ENCODE measurements at places on chromosomes 12 and 14.
A peak's percentile ranks its signal among the peaks of the same experiment; 100 is the strongest.

DNA sequence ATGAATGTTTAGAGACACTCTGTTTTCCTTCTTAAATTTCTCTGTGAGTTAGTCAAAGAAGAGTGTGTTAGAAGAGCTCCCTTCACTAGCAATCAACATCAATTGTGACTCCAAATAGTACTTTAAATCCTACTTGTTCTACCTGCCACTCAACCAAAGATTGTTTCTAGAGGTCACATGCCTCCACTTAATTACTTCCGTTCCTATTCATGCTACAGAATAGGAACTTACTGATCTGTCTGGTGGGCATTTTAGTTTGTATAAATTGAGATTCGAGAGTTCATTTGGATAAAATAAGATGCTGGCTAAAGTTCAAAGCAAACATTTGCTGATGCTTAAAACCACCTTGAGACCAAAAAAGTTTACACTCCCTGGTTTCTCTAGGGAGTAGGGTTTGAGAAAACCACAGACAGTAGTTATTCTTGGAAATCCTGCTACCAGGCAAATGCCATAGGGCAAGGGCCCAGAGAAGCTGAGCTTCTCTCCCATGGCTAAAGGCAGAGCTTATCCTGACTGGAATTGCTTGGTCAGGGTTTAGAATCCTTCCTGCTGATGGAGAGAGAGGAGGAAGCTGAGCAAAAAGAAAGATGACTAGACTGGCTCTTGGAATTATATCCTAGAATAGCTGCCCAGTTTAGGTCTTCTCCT lies 389.6 kb upstream of the ATP2B1 start:
- no peak for DNase-seq

DNA sequence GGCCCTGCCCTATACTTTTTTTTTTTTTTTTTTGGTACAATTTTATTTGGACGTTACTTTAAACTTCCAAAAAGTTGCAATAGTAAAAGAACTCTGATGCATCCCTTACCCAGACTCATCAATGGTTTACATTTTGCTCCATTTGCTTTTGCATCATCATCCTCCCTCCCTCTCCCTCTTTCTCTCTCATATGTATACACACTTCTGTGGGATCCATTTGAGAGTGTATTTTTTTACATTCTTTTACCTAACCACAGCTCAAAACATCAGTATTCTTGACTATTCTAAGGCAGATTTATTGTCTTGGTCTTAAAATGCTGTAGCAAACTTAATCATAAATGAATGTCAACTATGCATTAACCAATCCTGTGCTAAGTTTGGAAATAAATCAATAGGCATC lies 111.6 kb downstream of the PRICKLE1 start:
- DNase-seq: no peak

DNA sequence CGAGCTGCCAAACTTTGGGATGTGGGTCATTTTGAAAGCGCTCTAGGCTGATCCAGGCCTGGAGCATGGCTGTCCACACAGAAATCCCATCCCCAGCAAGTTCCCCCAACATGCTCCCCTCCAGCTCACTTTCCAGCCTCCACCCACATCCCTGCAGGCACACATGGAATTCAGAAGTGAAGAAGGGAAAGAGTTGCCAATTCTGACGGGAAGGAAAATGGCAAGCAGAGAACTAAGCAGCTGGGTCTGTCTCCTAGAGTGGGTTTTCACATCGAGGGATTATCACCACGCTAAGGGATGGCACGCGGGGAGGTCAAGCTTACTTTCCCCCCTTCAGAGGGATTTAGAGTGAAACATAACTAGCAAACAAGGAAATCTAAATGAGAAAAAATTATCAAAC lies 142.3 kb downstream of the RIMBP2 start:
- no peak for DNase-seq

GRCh38 chr14:23079716-23080115 lies 15.2 kb downstream of the ACIN1 start:
- DNase-seq: no peak

DNA sequence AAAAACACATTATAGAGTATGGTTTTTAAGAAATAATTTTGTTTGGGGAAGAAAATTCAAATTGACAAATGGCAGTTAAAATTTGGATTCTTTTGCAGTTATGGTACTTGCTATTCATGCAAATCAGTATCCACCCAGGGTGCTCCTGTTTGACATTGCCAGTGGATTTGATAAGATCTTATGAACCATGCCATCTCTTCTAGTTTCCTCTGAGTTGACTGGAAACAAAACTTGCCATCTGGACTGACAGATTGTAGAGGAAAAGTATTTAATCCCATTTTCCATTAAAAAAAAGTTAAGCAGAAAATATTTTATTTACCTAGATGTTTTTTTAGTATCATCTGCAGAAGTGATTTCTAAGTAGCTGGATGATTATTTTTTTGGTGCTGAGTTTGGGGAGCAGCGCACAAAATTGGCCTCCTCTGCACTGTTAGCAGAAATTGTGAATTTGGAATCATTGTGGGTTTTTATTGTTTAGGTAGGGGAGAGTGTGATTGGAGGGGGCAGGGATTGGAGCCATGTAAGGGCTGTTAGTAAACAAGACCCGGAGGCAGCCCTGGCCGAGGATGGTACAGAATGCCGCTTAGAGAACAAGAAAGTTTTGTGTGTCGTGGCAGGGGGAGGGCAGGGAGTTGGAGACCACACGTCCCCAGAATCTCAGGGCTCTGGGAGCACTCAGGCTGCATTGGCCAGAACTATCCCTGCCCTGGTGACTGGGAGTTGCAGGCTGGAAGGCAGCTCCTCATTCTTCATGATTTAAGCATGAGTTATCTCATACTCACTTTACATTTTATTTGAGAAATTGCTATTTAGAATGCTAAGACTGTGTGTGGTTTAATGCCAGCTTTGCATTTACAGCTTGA lies 56.6 kb downstream of the WDR20 start:
- DNase-seq: no peak

- no peak for DNase-seq
These were observed 44.6 kb downstream of the CCDC85C start for GRCh38 chr14:99559286-99559990.

DNA sequence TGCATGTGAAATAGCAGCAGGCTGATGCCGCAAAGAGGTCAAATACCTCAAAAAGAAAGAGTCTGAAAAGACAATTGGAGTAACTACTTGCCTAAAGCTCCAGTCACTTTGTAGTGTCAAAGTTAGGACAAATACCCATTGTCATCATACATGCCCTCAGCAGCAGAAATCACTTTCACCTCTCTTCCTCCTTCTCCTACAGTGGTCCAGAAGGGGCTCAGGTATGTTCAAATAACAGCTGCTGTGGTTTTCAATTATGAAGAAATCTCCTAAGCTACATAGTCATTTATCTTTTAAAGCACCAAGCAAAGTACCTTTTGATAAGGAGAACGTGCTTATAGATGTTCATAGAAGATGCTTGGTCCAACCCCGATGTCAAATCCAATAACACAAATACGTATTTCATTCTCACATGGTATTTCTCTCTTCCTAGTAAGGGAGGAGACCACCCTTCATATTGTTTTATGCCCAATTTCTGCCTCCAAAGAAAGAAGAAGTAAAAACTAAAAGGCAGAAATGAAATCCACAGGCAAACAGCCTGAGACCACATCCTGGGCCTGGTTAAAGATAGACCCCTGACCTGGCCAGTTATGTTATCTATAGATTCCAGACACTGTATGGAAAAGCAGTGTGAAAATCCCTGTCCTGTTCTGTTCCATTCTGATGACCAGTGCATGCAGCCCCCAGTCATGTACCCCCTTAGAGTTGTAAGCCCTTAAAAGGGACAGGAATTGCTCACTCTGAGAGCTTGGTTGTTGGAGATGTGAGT lies 23.7 kb downstream of the GYS2 start:
- DNase-seq: no peak

DNA sequence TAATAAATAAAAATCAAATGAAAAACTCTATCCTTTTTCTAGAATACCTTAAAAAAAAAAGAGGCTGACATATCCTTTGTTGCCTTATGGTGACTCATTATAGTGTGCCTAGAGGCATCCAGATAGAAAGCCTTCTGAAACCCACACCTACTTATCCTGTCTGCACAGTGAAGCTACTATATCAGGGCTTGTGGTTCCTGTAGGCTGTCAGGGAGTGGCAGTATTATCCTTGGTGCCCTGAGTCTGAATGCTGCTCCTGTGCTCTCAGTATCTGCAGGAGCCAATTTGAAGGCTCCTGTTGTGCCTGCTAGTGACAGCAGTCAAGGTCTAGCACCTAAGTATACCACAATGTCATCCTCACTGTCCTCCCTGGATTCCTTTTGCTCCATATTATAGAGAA lies 168.4 kb upstream of the AVPR1A start:
- DNase-seq: no peak

- no peak for DNase-seq
These were observed 3.8 kb downstream of the SOAT2 start for GRCh38 chr12:53107122-53107521.

GRCh38 chr12:130761537-130762318 lies 45.6 kb upstream of the RIMBP2 start:
- no peak for DNase-seq

DNA sequence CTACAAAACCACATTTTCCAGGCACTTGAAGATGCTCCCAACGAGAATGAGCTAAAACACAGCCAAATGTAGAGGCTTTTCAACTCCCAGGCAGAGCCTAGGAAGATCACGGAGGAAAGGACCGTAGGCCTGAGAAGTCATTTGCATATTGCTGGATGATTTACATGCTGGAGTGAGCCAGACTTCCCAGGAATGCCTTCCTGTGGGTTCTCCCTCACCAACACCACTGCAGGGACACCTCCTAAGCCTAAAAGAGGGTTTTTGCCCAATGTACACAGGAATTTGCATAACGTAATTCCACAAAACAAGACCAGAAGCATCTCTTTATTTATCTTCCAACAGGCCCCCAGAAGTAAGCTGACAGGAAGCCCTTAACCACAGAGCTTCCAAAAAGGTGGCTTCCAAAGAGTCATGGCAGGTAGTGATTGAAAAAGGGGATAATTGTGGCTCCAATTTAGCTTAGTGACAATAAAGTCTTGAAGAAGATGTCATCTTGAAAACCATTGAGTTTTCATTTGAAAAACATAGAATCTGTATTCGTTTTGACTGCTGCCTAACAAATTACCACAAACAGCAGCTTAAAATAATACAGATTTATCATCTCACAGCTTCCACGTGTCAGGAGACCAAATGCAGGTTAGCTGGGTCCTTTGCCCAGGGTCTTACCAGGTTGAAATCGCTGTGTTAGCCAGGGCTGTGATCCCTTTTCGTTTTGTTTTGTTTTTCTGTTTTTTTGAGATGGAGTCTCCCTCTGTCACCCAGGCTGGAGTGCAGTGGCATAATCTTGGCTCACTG lies 116.2 kb downstream of the EGLN3 start:
- no peak for DNase-seq

DNA sequence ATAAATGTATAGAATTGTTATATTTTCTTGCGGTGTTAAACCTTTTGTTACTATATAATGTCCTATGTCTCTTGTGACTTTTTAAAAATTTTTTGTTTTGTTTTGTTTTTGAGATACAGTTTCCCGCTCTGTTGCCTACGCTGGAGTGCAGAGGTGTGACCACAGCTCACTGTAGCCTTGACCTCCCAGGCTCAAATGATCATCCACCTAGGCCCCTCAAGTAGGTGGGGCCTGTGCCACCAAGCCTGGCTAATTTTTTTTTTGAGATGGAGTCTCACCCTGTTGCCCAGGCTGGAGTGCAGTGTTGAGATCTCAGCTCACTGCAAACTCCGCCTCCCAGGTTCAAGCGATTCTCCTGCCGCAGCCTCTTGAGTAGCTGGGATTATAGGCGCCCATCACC lies 26.5 kb upstream of the RCOR1 start:
- no peak for DNase-seq

- no peak for DNase-seq
These were observed 325.4 kb upstream of the SEL1L start for GRCh38 chr14:81859046-81859445.

- no peak for DNase-seq
These were observed 12.4 kb downstream of the ERG28 start for GRCh38 chr14:75648066-75648838.

- DNase-seq: no peak
These were observed 157.2 kb upstream of the SYT10 start for GRCh38 chr12:33596814-33597213.

GRCh38 chr14:100902295-100903133 lies 1.0 kb downstream of the RTL1 start:
- no peak for DNase-seq

DNA sequence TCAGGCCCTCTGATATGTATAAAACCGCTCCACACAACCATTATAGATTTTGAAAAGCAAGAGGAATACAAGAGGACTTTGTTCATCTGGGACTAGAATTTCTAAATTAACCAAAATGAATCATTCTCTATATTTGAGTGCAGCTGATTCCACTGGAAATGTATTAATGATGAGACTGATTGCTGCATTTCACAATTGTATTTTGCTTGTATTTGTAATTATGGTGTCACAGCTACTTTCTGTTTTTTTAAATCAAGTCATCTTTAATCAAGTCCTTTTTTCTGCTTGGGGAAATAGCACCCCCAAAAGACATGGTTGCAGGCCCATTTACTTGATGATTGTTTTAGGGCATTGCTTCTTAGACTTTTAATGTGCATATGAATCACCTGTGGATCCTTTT lies 162.4 kb downstream of the KICS2 start:
- DNase-seq: no peak

DNA sequence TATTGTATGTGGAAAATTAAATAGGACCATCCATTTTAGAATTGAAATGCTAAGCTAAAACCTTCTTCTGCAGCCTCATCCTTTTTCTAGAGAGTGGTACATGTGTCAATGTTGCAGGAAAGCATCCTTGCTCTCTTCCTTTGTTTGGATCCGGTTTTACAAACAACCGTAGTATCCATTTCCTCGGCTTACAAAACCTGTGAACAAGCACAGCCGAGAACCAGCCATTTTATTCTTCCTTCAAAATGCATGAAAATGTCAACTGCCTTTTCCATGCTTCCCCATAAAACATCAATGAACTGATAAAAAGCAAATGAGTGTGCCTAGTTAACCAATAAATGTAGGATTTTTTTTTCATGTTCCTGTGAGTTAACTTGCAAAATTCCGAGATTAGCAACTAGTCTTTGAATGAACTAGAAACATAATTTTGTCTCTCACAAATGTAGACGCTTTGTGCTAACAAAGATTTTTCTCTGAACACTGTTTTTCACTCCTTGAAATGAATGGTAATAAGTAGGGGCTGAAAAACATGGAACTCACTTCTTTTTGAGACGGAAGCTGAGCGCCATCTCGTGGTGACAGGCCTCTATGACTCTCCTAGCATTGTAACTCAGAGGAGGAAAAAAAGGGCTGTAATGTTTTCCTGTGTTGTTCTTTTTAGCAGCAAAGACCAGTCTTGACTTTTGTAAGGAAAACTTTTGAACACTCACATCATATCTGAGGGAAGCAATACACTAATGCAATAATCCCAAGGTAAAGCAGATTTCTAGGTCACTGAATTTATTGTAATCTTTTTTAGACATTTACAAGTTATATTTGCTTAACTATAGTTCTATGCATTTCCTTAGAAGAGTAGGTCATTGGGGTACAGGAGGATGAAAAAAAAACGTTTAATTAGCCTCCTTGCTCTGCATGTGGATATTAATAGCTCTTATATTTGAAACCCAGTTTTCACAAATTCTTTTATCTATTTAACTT lies 157.4 kb upstream of the FOXG1 start:
- peak; percentile 47 for DNase-seq

DNA sequence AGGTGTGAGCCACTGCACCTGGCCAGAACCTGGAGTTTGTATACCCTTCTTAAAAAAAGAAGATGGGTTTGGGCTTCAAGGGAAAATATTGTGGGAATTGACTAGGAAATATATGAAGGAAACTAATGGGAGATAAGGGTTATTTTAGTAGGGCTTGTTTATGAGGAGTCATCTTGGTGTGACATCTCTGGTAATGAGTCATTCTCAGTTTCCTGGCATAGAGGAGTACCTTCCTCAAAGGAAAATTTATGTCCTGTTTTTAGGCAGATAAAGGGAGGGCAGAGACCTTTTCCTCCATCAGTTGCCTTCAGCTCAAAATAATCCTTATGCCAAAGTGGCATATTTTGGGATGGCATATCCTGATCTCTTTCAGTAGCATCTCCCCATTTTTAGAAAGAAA lies 30.6 kb upstream of the NFKBIA start:
- DNase-seq: no peak

All from NCI-H1930 (cell line).